Astrocyte of the cerebellum (primary cell): ENCODE measurements at places on chromosomes 12 and 14.

DNA sequence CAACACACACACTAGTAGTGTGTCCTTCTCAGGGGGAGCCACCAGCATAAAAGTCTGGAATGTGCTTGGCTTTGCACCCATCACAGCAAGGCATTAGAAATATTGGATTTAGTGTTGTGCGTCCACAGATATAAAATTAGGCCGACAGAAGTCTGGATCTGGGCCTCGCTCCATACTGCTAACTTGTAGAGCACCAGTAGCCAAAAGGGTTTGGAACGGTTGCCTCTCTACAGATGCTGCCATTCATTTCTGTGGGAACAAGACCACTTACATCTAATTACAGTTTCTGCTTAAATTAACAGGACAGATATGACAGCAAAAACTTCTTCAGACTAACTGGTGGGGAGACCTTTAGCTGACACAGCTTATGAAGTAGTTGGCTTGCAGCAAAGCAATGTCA, 94.2 kb downstream of the EXOC5 start:
- DNase-seq: no peak

- no peak for DNase-seq
Observed at GRCh38 chr12:110001596-110001995, 2.4 kb downstream of the ANKRD13A start.

DNA sequence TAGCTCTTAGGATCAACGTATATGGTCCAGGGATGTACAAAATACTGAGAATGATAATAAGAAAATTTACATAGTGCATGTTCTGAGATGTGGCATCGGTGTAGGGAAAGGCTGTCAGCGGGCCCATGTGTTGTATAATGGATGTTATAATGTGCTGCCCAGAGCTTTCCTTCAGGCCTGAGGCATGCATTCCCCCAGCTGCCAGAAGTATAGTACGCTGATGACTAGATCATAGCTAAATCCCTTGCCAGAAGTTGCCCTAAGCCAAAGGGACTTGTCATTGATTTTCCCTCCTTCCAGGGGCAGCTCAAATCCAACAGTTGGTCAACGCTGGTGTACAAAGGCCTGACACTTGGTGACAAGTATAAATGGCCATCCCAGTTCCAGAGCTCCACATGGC, 6.5 kb upstream of the OR11G2 start:
- no peak for DNase-seq

DNA sequence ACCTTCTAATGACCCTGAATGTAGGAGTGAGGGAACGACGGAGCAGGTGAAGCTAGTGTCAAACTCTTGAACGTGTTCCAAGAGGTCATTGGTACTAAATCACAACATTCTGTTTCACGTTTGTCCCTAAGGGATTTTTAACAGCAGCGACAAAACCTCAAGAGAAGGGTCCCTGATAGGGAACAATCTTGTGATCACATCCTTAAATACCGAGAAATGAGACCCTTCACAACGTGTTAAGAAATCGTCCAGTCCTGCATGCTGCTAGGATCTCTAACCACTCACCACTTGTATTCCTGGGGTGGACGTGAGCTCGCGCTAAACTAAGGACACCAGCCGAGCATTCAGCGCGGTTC, 134.1 kb upstream of the KRAS start:
- peak; percentile 31 for DNase-seq

GRCh38 chr12:15088105-15088504, 115.3 kb downstream of the PDE6H start:
- DNase-seq: peak; percentile 2

- no peak for DNase-seq
Observed at GRCh38 chr12:107681836-107682820, 3.5 kb upstream of the PWP1 start.

GRCh38 chr12:66813137-66813892, 134.4 kb upstream of the GRIP1 start:
- DNase-seq: no peak

- no peak for DNase-seq
Observed at GRCh38 chr12:112239881-112240280, 114.5 kb downstream of the TRAFD1 start.

DNA sequence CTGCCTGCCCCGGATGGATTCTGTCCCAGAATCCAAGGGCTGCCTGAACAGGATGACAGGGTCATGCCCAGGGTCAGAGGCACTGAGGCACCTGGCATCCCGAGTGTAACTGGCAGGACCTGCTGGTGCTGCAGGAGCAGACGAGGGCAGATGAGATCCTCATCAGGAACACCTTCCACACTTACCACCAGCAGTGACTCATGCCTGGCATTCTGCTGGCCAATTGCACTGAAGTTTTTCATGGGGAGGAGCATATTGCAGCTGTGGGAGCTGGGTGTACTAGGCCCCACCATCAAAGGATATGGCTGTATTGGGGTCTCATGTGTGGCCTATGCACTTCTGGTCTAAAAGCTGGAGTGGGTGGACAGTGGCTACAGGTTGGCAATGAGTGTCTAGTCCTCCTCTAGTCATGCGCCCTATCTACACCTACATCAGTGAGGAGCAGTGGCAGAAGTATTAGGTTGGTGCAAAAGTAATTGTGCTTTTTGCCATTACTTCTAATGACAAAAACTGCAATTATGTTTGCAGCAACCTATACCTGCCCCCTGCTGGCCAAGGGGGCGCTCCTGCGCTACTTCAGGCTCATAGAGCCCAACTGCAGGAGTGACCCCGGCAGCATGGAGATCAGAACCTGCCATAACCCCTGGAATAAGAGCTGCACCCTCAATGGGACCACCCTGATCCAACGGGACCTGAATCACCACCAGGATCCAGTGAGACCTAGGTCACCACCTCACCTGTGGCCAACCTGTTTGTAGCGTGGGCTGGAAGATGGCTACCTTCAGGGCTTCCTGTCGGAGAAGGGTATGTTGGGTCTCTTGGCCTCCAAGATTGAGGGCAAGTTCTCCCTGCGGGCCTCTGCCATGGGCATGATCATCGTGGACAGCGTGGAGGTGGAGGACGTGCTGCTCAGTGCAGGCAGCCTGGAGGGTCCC, 8.0 kb upstream of the C12orf42 start:
- DNase-seq: no peak

DNA sequence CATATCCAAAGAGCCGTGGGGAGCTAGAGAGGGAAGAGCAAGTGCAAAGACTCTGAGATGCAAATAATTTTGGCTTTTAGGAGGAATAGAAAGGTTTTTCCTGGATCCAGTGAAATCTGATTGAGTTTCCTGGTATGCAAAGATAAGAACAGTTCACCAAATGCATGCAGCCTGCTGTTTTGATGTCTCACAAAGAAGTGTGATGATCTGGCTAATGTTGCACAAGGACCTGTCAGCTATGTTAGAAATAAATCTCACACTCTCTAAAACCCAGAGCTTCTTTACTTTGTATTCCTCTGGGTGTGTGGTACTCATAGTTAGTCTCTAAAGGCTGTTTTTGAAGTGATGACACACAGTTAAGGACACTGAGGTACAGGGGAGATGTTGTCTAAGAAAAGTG, 321.4 kb downstream of the AACS start:
- no peak for DNase-seq

- DNase-seq: no peak
Observed at GRCh38 chr14:23300687-23301223, 1.9 kb downstream of the PPP1R3E start.

DNA sequence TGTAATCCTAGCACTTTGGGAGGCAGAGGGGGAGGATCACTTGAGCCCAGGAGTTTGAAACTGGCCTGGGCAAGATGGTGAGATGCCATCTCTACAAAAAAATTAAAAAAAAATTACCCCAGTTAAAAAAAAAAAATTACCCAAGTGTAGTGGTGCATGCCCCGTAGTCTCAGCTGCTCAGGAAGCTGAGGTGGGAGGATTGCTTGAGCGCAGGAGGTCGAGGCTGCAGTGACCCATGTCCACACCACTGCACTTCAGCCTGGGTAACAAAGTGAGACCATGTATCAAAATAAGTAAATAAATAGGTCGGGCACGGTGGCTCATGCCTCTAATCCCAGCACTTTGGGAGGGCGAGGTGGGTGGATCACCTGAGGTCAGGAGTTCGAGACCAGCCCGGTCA, 128.8 kb downstream of the VRK1 start:
- no peak for DNase-seq

DNA sequence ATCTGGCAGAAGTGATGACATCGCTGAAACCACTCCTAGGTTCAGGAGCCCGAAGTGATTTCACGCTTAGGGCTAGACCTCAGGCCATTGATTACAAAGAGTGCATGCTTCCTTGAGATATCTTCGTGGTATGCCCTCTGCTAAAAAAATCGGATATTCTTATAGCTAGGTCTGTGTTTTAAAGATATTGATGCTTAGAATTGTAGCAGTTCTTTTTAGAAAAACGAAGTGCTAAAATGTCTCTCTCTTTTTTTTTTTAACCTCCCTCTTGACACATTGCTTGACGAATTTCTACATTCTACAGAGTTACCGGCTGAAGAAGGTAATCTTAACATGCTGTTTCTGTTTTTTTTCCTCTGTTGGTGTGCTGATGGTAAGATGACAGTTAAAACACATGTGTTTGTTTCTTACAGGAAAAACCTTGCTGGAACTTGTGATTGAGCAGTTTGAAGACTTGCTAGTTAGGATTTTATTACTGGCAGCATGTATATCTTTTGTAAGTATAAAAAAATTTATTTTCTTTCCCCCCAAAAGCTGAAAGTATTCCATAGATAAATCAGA, 1.3 kb downstream of the ATP2A2 start:
- no peak for DNase-seq

DNA sequence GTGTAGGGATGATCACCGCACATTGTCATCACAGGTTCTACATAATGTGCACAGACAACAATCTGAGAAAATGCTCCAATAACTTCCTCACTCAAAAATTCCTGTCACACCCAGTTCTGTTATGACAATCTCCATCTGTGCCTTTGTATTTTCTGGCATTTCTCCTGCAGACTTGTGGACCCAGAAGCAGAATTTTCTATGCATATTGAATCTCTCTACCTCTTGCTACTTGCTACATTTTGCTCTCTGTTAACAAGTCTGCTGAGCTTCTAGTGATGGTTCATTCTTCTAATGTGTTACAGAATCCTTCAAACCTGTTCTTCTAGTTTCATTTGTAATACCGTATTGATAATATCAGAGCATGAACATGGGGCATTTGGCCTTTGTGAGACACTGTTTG, 127.8 kb upstream of the PTPRQ start:
- DNase-seq: no peak

DNA sequence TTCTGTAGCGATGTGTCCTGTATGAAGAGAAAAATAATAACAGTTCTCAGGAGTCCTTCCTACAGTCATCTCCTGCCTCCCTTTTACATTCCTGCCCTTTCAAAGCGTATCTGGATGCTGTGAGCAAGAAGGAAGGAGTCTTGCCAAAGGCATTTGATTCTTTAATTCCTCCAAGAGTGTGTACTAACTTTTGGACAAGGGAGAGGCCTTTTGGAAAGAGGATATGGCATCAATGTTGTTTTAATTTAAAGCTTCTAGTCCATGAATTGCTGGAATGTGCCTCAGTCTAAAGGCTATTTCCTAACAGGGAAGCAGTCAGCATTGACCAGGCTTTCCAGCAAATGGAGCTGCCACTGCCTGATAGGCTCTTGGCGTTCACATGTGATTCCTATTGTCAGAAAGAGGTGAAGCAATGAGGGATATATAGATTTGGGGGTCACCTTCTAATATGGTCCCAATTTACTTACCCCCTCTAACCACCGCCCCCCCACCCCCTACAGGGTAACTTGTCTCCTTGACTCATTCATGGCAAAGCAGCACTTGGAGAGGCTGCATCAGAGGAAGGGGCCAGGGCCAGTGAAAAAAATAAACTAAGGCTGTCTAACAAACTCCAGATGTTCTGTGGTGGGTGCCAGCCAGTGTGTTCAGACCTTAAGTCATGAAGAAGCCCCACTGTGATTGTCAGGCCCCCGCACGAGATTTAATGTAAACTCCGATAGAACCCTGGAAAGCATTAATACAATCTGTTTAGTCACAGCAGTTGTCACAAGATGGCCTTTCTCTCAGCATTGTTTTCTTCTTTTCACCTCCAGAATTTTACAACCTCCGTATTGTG, 220.3 kb downstream of the FBXL14 start:
- DNase-seq: peak; percentile 54

DNA sequence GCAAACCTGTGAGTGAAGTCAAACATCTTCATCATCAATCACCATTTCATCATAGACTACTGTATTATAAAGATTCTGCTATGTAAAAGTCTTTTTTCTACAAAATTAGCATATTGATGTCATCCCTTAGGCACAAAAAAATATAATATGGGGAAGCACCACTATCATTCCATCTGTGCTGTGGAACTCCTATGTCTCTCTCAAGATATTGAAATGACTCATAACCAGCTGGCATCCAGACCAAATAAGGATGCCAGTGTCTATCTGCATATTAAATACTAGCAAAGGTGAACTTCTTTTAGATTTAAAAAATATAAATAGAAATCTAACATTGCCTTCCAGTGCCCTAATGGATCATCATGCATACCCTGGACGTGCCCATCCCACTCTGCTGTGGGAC, 17.9 kb upstream of the DCAF5 start:
- no peak for DNase-seq

DNA sequence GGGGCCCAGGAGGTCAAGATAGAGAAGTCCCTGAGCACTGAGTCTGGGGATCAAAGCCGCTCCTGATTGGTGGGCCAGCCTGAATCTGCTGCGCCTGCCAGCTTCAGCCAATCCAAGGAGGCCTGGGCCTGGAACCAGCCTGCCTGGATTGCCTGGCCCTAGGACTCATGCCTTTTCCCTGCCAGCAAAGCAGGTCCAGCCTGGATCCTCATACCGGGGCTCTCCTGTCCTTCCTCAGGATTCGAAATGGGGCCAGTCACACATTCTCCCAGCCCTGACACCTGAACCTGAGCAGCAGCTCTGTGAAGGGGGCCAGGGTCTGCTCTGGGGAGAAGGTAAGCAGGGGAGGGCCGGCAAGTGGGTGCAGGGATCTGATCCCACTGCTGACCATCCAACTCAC, 81.9 kb downstream of the NINJ2 start:
- no peak for DNase-seq

DNA sequence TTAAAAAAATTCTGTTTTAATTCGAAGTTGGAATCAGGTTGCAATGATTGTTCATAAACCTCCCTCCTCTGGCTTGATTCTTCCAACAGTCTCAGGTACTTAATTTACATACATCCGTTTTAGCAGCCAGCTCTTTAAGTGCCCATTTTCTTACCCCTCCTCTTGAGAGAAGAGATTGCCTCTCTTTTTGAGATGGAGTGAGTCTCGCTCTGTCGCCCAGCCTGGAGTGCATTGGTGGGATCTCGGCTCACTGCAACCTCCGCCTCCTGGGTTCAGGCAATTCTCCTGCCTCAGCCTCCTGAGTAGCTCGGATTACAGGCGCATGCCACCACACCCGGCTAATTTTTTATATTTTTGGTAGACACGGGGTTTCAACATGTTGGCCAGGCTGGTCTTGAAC, 146.4 kb upstream of the AMIGO2 start:
- DNase-seq: no peak
